ENCODE measurements at places on chromosomes 3 and 15.

- DNase-seq = no peak
These were observed 1.8 kb downstream of the CAMKV start for GRCh38 chr3:49867871-49868321.

GRCh38 chr3:175077216-175077615 lies 218.1 kb downstream of the NAALADL2 start:
- no peak for DNase-seq

- no peak for DNase-seq
These were observed 80.1 kb upstream of the PLSCR5 start for GRCh38 chr3:146685050-146685814.

- no peak for DNase-seq
These were observed 146.6 kb downstream of the FEZF2 start for GRCh38 chr3:62226601-62227339.

GRCh38 chr3:13088028-13089006 lies 15.1 kb upstream of the IQSEC1 start:
- DNase-seq = no peak

DNA sequence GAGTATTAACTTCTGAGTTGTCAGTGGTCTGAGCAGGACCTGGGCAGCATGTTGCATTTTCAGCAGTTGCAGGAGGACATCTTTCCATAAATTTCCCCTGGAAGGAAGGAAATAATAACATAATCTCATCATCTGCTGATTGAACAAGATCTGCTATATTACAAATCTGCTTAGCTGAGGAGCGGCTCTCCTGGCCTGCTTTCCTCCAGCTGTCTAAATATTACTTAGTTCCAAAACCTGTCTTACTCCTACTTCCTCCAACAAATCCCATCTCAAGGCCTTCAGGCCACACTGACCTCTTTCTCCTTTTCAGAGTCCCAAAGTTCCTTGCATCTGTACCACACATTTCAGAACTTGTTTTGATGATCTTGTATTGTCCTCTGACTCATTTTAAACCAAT lies 364.4 kb upstream of the MCTP2 start:
- no peak for DNase-seq

GRCh38 chr15:62569460-62570404 lies 404.6 kb upstream of the C2CD4B start:
- DNase-seq = no peak

GRCh38 chr15:86916671-86917360 lies 837.1 kb downstream of the AGBL1 start:
- no peak for DNase-seq

- DNase-seq = no peak
These were observed 60.6 kb downstream of the FAM227B start for GRCh38 chr15:49560045-49560444.

- DNase-seq = no peak
These were observed 12.2 kb upstream of the MAPK6 start for GRCh38 chr15:52006702-52007340.

DNA sequence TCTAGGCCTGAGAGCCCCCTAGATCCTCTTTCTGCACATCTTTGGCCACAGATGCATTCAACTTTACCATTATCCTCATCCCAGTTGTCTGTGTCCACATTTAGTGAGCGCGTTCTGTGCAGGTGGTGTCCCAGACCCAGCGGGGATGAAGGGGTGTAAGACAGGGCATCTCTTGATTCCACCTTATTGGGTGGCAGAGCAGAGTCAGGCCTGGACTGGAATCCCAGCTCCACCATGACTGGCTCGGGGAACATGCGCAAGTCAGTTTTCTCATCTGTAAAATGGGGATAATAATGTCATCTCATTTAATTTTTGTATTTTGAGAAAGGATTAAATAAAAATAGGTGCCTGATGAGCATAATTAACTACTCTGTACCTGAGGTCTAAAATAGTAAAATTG lies 7.8 kb downstream of the SMAD6 start:
- no peak for DNase-seq

- no peak for DNase-seq
These were observed 5.6 kb upstream of the CCR9 start for GRCh38 chr3:45880725-45881077.

DNA sequence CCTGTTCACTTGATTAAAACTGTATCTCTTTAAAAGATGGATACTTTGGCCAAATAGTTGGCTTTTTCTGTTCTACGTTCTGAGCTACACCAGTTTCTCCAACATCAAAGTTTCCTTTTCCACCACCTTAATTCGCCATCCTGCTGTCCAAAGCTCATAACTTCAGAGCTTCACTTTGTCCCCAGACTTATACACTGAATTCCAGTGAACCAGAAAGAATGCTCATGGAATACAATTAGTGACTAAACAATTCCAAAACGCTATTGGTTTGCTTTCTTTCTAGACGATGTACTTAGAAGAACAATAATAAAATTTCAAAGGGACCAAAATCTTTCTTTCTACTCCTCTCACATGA lies 23.2 kb downstream of the GPR15 start:
- no peak for DNase-seq

DNA sequence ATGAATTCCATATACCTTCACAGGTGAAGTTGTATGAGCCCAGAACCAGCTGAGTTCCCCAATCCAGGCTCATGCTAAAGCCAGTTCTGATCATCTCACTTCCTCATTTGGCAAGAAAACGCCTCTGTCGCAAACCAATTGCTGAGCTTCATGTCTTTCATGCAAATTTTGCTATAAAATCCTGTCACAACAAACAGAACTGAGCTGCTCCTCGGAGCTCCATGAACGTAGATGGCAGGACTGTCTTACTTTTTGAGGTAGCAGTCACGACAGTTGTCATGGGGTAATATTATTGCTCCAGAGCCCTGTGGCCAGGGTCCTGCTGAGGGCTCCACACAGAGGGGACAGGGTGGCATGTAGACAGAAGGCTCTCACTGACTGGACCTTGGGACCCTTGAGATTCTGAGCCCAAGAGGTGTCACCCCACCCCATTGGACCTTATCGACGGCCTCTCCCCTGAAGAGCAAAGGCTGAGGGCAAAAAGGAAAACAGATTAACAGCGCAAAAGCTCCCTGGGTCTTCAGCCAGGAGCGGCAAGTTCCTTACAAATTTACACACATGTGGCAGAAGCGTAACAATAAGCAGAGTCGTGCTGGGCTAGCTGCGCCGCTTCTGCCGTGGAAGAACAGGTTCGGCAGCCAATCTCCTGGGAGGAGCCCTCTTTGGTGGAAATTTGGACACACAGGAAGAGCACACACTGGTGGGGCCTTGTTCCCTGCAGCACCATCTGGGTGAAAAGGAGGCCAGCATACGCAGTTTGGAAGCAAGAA lies 249.2 kb downstream of the OPA1 start:
- no peak for DNase-seq

Measured in activated naive CD4-positive, alpha-beta T cell (primary cell).